Left lobe of liver (tissue), 2 donors: ENCODE measurements at places on chromosomes 13 and 19. TPM values are rescaled to one million over a fixed set of nuclear protein-coding genes. Genes with fewer than 3 reads are reported as not detected.

GRCh38 chr19:51140441-51140840, 1.7 kb upstream of the SIGLEC7 start:
- no peak for DNase-seq

GRCh38 chr13:97364031-97364430, 69.9 kb upstream of the RAP2A start:
- no peak for DNase-seq

DNA sequence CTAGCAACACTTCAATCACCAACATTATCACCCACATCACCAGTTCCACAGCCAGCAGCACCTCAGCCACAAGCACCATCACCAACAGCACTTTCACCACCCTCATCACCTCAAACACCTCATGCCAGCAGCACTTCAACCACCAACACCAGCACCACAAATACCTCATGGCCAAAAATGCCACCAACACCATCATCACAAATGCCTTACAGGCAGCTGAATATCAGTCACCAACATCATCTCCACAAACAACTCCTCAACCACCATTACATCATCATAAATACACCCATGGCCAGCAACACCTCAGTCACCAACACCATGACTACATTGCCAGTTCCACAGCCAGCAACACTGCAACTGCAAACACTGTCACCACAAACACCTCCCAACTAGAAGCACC, 10.4 kb downstream of the FCER2 start:
- DNase-seq: no peak

- no peak for DNase-seq
These were observed 122.7 kb downstream of the TBC1D4 start for GRCh38 chr13:75359266-75359665.

GRCh38 chr13:44786756-44787155, 202.5 kb downstream of the NUFIP1 start:
- DNase-seq: no peak

GRCh38 chr19:12163826-12164225, 930 bp downstream of the ZNF136 start:
- DNase-seq: no peak

GRCh38 chr19:46945694-46946489, 73.7 kb upstream of the NPAS1 start:
- no peak for DNase-seq

Gene P2RY11
- 6.6 TPM for total RNA-seq

Gene CNFN
- total RNA-seq: not detected
